ENCODE measurements at places on chromosomes 5 and 9. TPM values are rescaled to one million over a fixed set of nuclear protein-coding genes. Genes with fewer than 3 reads are reported as not detected.
A peak's percentile ranks its signal among the peaks of the same experiment; 100 is the strongest.

The HRH2 gene
- 12.7 TPM for total RNA-seq

The TAS2R1 gene
- not detected for total RNA-seq

The N4BP3 gene
- total RNA-seq = 41.6 TPM

GRCh38 chr9:81609782-81610739 is 79.3 kb downstream of the TLE1 start:
- DNase-seq = no peak

DNA sequence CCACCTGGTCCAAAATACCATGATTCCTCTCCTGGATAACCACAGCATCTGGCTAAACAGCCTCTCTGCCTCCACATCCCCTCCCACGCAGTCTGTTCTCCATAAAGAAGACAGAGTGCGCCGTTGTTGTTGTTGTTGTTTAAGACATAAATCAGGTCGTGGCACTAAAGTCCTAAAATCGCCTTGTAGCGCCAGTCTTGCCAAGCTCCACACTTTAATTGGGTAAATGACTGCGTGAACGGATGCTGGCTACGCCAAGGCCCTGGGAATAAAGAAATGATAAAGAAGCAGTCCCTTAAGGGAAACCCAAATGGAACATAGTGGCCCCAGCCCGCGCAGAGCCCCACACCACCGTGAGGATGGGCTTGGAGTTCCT is 364 bp upstream of the SFXN1 start:
- no peak for DNase-seq

DNA sequence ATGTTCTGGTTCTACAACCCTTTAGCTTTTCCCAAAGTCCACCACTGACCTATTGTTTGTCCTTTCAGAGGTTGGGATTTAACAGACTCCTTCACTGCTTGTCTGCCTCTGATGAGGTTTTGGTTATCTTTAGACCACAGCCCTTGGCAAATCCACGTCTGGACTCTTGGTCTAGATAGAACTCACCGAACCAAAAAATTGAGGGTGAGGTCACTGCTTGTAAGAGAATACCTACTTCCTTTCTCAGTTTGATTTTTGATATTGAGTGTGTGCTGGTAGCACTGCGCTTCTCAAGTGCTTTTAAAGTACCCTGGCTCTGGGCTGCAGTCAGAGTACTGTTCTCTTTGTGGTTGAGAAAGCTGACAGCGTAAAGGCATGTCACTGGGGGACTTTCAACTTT is 61.7 kb downstream of the JMY start:
- DNase-seq = no peak

GRCh38 chr5:179866241-179867078 is 7.8 kb upstream of the MRNIP start:
- no peak for DNase-seq

DNA sequence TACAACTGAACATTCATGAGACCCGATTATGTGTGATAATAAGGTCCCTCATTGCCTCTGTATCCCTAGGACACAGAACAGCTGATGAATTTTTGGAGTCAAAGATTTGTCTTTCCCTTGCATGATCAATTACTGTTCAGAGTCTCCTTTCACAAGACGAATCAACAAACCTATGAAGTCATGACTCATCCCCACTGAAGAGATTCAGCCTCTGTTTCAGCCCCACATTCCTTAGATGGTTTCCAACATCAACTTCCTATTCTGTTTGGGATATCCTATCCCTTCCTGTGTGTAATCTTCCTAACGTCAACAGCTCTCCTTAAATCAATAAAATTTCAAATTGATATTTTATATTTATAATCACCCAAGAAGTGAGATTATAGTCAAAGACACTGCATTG is 199.0 kb downstream of the DNAH5 start:
- no peak for DNase-seq

DNA sequence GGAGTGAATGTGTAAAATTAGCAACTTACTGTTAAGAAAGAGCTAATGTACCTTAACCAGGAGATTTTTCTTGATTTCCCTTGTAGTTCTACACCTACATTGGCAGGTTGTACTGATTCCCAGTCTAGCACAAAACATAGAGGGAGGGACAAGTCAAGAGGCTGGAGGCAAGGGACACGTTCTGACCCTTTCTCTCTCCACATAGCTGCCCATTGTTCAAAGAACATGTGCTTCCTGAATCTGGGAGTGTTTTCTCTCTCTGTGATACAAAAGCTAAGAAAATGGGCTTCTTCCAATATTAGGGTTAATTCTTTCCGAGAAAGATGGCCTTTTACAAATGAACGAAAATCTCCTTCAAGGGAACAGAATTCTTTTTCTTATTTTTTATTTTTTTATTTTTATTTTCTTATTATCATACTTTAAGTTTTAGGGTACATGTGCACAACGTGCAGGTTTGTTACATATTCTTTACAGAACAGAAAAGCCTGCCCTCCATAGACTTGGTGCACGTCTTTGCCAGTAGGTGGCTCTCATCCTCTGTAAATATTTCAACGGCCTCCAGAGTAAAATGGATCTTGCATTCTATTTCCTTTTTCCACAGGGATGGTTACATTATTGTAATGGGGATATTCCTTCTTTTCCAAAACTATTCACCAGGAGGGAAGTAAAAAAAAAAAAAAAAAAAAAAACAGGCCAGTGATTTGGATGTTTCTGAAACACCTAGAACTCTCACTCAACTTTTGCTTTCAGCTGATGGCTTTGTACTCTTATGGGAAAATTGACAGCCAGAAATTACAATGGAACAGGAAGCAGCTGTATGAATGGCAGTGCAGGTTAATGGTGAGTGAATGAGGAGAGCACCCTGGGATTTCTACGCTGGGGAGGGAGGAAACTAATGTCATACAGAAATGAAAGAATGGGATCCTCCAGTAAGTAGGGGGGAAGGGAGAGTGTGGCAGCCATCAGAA is 13.1 kb upstream of the IFNA5 start:
- peak; percentile 22 for DNase-seq

- no peak for DNase-seq
Measured at GRCh38 chr9:33687779-33688178, 107.6 kb upstream of the PRSS3 start.

DNA sequence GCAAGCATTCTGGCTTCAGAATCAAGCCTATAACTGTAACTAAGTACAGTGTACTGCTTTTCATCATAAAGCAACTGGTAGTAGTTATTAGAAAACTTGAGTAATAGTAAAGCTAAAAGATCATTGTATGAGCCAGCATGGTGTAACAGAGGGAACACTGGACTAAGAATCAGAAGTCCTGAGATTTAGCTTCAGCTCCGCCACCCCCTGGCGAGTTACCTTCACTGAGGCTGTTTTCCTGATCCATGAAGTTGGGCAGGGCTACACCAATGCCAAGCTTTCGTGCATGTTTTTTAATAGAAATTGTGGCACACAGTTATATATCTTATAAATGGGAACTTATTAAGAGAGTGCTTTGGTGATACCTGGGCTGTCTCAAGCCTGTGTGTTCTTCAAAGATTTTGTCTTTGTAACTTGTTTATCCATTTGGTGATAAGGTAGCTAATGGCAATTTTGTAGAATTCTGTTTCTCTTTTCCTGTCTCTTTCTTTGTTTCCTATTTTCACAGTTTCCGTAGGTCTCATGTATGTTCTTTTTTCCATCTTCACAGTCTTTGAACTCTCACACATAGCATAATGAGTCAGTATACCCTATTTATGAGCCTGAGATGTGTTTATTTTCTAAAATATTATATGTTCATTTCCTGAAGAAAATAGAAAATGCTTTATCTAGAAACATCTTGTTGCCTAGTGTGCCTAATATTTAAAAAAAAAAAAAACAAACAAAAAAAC is 102.3 kb downstream of the GDNF start:
- DNase-seq = no peak
